Vagina (tissue), 2 donors: ENCODE measurements at places on chromosomes 16 and 17. TPM values are rescaled to one million over a fixed set of nuclear protein-coding genes. Genes with fewer than 3 reads are reported as not detected.

DNA sequence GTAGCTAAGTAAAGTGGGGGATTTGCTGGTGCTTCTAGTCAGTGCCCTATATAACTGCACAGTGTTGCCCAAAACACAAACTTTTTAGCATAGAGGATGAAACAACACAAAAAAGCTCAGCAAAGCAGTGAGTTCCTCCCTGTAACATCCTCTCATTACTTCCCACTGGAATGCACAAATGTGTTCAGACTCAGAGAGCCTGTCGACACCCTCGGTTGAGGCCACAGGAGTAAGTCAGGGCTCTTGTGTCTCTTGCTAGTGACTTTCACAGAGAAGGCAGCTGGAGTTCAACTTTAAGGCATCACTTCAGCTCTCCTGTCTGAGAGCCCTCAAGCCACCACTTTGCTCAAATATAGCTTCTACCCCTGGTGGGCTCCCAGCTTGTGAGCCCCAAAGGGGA is 107.2 kb upstream of the NETO2 start:
- H3K27ac ChIP-seq, result no peak overlapping the region
- no peaks in the 10 kb centered on the region for H3K4me1 ChIP-seq
- no peaks in the 10 kb centered on the region for H3K27me3 ChIP-seq
- no peaks in the 10 kb centered on the region for H3K36me3 ChIP-seq
- no peak for DNase-seq

- H3K27ac ChIP-seq, result no peak overlapping the region
- H3K27me3 ChIP-seq, result no peaks in the 10 kb centered on the region
- DNase-seq, result no peak
- H3K4me3 ChIP-seq, result no peak overlapping the region
These were observed 8.9 kb upstream of the CACNG1 start for GRCh38 chr17:67035131-67036083.

DNA sequence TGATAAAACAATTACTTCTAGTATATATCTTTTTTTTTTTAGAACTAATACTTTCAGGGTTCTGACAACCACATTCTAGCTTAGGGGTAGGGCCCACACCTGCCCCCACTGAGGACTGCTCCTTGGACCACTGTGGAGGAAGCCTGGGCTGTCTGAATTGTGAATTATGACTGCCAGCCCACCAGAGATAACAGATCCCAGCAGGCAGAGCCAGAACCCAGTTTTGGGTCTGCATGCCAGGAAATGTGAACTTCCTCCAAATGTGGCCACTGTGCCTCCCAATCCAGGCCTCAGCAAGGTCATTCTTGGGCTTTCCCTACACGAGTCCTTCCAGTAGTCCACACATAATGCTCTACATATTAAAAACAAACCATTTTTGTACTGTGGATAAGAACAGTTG is 15.9 kb downstream of the VEZF1 start:
- no peaks in the 10 kb centered on the region for H3K4me1 ChIP-seq
- H3K36me3 ChIP-seq, result peaks cover 50% of the 10 kb centered on the region
- H3K4me3 ChIP-seq, result no peak overlapping the region
- no peaks in the 10 kb centered on the region for H3K27me3 ChIP-seq
- peak; percentile 52 for DNase-seq

GRCh38 chr16:20023190-20023589 is 50.5 kb downstream of the GPR139 start:
- no peak overlapping the region for H3K27ac ChIP-seq
- no peak overlapping the region for H3K4me3 ChIP-seq
- no peaks in the 10 kb centered on the region for H3K27me3 ChIP-seq
- H3K4me1 ChIP-seq, result no peaks in the 10 kb centered on the region
- DNase-seq, result no peak
- H3K36me3 ChIP-seq, result no peaks in the 10 kb centered on the region

GRCh38 chr17:31492880-31493655 is 101.6 kb downstream of the RAB11FIP4 start:
- H3K27ac ChIP-seq, result no peak overlapping the region
- H3K27me3 ChIP-seq, result no peaks in the 10 kb centered on the region
- no peaks in the 10 kb centered on the region for H3K36me3 ChIP-seq

DOC2A gene
- total RNA-seq, result 2.2 TPM

DNA sequence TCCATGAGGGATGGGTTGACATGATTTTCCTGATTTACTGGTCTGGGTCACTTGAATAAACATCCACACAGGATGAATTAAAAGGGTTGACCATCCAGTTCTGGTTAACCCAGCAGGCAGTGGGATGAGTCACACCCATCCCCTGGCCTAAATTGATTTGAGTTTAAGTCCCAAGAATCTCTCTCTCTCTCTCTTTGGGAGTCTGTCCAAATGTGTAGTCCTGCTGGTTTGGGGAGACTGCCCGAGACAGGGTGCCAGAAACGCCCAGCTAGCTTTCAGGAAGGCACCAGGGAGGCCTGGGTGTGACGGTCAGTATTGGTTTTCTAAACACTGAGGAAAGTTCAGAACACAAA is 38.8 kb downstream of the SCPEP1 start:
- H3K27me3 ChIP-seq, result no peaks in the 10 kb centered on the region
- no peaks in the 10 kb centered on the region for H3K36me3 ChIP-seq
- H3K4me1 ChIP-seq, result peaks cover 16% of the 10 kb centered on the region
- DNase-seq, result no peak
- H3K4me3 ChIP-seq, result no peak overlapping the region

DNA sequence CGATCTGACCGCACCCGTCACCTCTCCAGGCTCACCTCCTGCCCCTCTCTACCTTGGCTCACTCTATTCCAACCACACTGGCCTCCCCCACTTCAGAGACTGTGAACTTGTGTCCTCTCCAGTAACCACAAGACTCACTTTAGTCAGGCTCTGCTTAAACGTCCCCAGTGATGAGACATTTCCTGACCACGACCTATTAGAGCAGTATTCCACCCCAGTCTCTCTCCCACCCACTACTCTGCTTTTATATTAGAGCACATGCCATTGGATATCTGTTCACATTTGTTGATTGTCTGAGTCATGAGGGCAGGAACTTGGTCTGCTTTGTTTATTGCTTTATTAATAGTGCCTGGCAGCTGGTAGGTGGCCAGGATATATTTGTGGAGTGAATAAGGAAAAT is 20.1 kb downstream of the COX11 start:
- no peaks in the 10 kb centered on the region for H3K27me3 ChIP-seq
- no peaks in the 10 kb centered on the region for H3K36me3 ChIP-seq

- no peak overlapping the region for H3K27ac ChIP-seq
- no peak for DNase-seq
- no peaks in the 10 kb centered on the region for H3K36me3 ChIP-seq
- H3K4me1 ChIP-seq, result no peaks in the 10 kb centered on the region
These were observed 56.2 kb upstream of the ELAC2 start for GRCh38 chr17:13074026-13074425.

TACO1 gene
- 20.9 TPM for total RNA-seq

- no peak overlapping the region for H3K4me3 ChIP-seq
- no peak overlapping the region for H3K27ac ChIP-seq
- no peaks in the 10 kb centered on the region for H3K36me3 ChIP-seq
These were observed 5.5 kb upstream of the ASGR1 start for GRCh38 chr17:7184647-7185046.

GRCh38 chr17:30519707-30520106 is 42.5 kb downstream of the GOSR1 start:
- no peaks in the 10 kb centered on the region for H3K27me3 ChIP-seq
- DNase-seq, result no peak
- H3K4me3 ChIP-seq, result no peak overlapping the region
- no peaks in the 10 kb centered on the region for H3K36me3 ChIP-seq
- H3K27ac ChIP-seq, result peak overlapping the region; percentile 33
- peaks cover 15% of the 10 kb centered on the region for H3K4me1 ChIP-seq

IRF8 gene
- 7.6 TPM for total RNA-seq

GPR179 gene
- not detected for total RNA-seq

PIRT gene
- total RNA-seq, result 6.4 TPM

DNA sequence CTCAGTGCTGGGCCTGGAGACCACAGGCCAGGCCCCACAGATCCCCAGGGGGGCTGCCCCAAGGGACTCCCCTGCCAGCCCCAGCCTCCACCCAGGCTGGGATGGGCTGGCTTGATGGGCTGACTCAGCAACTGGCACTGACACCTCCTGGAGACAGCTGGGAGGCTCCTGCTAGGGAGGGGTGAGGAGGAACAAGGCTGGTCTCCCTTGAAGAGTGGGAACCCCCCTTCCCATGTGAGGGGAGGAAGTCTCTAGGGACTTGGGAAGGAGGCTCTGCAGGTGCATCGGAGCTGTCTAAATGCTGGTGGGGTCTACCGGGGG is 10.4 kb downstream of the NHERF1 start:
- peak overlapping the region; percentile 85 for H3K27ac ChIP-seq
- peaks cover 85% of the 10 kb centered on the region for H3K4me1 ChIP-seq
- H3K27me3 ChIP-seq, result no peaks in the 10 kb centered on the region
- peak overlapping the region; percentile 13 for H3K4me3 ChIP-seq
- no peaks in the 10 kb centered on the region for H3K36me3 ChIP-seq

GRCh38 chr17:63675607-63676546 is 24.0 kb downstream of the LIMD2 start:
- no peaks in the 10 kb centered on the region for H3K36me3 ChIP-seq
- H3K27ac ChIP-seq, result peak overlapping the region; percentile 58
- no peak overlapping the region for H3K4me3 ChIP-seq
- H3K4me1 ChIP-seq, result peaks cover 41% of the 10 kb centered on the region
- DNase-seq, result no peak
- H3K27me3 ChIP-seq, result no peaks in the 10 kb centered on the region

GRCh38 chr16:51172368-51172767 is 21.3 kb upstream of the SALL1 start:
- peaks cover 7% of the 10 kb centered on the region for H3K4me1 ChIP-seq
- no peak overlapping the region for H3K4me3 ChIP-seq
- H3K27me3 ChIP-seq, result no peaks in the 10 kb centered on the region
- DNase-seq, result no peak
- H3K36me3 ChIP-seq, result no peaks in the 10 kb centered on the region

GRCh38 chr16:48517493-48517892 is 92.5 kb downstream of the N4BP1 start:
- H3K4me3 ChIP-seq, result no peak overlapping the region
- DNase-seq, result no peak
- no peaks in the 10 kb centered on the region for H3K36me3 ChIP-seq
- H3K27ac ChIP-seq, result no peak overlapping the region

DNA sequence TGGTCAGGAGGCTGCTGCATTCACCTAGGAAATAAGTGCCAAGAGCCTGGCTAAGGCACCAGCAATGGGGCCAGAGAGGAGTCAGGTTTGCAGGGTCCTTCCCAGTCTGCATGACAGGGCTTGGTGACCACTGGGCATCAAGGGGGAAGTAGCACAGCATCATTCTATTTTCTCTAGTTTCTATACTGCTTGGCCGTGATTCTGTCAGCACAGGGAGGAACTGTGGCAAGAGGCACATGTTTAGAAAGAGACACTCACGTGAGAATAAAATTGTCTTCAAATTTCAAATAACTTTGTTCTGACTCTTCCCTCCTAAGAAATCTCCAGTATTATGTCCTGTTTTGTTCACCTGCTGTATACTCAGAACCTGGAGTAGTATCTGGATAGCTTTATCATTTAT is 37.8 kb downstream of the ERN1 start:
- H3K36me3 ChIP-seq, result no peaks in the 10 kb centered on the region
- H3K4me1 ChIP-seq, result peaks cover 40% of the 10 kb centered on the region
- no peak for DNase-seq

NT5C gene
- total RNA-seq, result 98.5 TPM

- peaks cover 4% of the 10 kb centered on the region for H3K4me1 ChIP-seq
- H3K27ac ChIP-seq, result no peak overlapping the region
- H3K36me3 ChIP-seq, result no peaks in the 10 kb centered on the region
- H3K4me3 ChIP-seq, result no peak overlapping the region
- DNase-seq, result no peak
These were observed 1.0 kb downstream of the GSDMA start for GRCh38 chr17:39963829-39964228.

EME1 gene
- 2.9 TPM for total RNA-seq

- H3K27ac ChIP-seq, result peak overlapping the region; percentile 95
- no peak overlapping the region for H3K4me3 ChIP-seq
- no peaks in the 10 kb centered on the region for H3K27me3 ChIP-seq
- peaks cover 66% of the 10 kb centered on the region for H3K4me1 ChIP-seq
- H3K36me3 ChIP-seq, result no peaks in the 10 kb centered on the region
- DNase-seq, result no peak
These were observed 60.9 kb downstream of the RAI1 start for GRCh38 chr17:17742133-17742621.

ABCC12 gene
- total RNA-seq, result not detected

SPNS3 gene
- total RNA-seq, result not detected

- no peaks in the 10 kb centered on the region for H3K27me3 ChIP-seq
- no peaks in the 10 kb centered on the region for H3K36me3 ChIP-seq
- peak overlapping the region; percentile 82 for H3K27ac ChIP-seq
- no peak for DNase-seq
- peaks cover 48% of the 10 kb centered on the region for H3K4me1 ChIP-seq
These were observed 87.7 kb downstream of the MRM3 start for GRCh38 chr17:869567-870525.

DNA sequence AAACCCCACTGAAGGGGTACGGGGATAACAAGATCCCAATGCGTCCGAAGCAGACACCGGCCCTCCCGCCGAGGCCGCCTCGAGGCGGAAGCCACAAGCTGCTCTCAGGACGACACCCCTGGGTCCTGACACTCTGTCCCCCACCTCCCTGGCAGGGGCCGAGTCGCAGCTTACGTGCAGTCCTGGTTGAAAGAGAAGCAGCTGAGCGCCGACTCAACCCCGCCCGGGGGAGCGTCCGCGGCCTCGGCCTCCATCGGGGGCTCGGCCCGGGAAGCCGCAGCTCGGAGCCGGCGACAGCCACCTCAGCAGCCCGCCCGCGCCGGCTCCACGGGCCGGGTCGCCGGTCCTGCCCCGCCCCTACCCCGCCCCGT is at the start of gene WIPI1:
WIPI1 (minus strand) TSS at position 329 of the 371 bp plus-strand sequence; CDS start at position 254, 75 bp downstream.
- DNase-seq, result peak; percentile 95
- H3K4me1 ChIP-seq, result peaks cover 30% of the 10 kb centered on the region
- no peaks in the 10 kb centered on the region for H3K36me3 ChIP-seq
- H3K27me3 ChIP-seq, result no peaks in the 10 kb centered on the region
- peak within 1 kb of the TSS; percentile 85 for H3K4me3 ChIP-seq

- peak overlapping the region; percentile 34 for H3K4me3 ChIP-seq
- H3K36me3 ChIP-seq, result no peaks in the 10 kb centered on the region
- peak overlapping the region; percentile 54 for H3K27ac ChIP-seq
These were observed 2.6 kb downstream of the CACNA1H start for GRCh38 chr16:1155353-1156054.

CCDC154 gene
- total RNA-seq, result not detected

DNA sequence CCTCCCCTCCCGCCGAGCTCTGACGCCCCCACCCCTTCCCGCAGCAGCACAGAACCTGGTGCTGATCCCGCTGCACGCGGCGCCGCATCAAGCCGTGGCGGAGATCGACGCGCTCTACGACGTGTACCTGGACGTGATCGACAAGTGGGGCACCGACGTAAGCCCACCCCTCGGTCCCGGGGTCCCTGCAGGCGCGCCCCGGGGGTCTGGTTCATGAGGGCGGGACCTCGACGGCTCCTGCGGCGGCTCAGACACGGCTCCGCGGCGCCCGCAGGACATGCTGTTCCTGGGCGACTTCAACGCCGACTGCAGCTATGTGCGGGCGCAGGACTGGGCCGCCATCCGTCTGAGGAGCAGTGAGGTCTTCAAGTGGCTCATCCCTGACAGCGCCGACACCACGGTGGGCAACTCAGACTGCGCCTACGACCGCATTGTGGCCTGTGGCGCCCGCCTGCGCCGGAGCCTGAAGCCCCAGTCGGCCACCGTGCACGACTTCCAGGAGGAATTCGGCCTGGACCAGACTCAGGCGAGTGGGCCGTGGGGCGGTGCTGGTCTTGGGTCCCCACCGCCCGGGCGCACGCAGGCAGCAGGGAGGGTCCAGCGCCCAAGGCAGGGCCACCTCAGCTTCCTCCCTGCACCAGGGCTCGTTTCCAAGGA is 1.4 kb downstream of the DNASE1L2 start:
- no peak overlapping the region for H3K27ac ChIP-seq
- peaks cover 22% of the 10 kb centered on the region for H3K4me1 ChIP-seq
- DNase-seq, result no peak
- H3K27me3 ChIP-seq, result peaks cover 9% of the 10 kb centered on the region
